ENCODE measurements at places on chromosomes 4 and X.

DNA sequence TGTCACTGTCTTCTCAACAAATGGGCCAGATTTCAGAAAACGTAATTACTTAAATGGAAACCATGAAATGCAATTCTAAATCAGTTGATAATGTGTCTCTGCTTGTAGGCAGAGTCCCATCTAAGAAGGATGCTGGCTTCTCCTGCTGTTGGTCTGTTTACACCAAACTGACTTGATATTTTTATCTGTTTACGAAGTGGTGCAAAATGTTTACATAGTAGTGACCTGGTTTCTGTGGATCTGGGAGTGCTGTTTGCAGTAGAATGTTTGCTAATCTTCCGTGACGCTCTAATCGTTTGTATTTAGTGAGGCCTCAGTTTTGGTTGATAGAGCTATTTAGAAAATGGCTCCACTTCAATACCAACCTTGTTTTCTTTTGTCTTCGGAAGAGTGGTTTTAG is 213.5 kb downstream of the VEGFC start:
- no peak for DNase-seq

GRCh38 chr4:6307230-6307629 is 37.6 kb downstream of the WFS1 start:
- DNase-seq: no peak

GRCh38 chr4:113908829-113909228 is 70.6 kb downstream of the ARSJ start:
- no peak for DNase-seq

- DNase-seq: no peak
Measured at GRCh38 chr4:600850-601515, 24.4 kb upstream of the PDE6B start.

DNA sequence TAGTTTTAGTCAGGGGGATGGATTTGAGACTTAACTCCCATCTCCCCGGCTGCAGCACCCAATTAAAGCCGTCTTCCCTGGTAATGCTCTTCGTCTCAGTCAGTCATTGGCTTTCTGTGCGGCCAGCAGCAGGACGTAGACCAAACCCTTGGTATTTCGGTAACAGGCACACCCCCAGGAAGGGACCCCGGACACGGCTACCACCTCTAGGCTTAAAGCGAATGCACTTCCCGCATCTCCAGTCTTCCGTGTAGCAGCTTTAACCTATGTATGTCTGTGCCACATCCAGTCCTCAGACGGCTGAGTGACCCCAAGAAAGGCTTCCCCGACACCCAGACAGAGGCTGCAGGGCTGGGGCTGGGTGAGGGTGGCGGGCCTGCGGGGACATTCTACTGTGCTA is 1.5 kb upstream of the CTAG2 start:
- no peak for DNase-seq

- DNase-seq: peak; percentile 36
Measured at GRCh38 chrX:17689971-17690409, 47.3 kb upstream of the SCML1 start.

GRCh38 chrX:139933904-139934303 is 1.1 kb upstream of the ATP11C start:
- peak; percentile 39 for DNase-seq

- DNase-seq: no peak
Measured at GRCh38 chr4:18931643-18932377, 910.3 kb upstream of the LCORL start.

DNA sequence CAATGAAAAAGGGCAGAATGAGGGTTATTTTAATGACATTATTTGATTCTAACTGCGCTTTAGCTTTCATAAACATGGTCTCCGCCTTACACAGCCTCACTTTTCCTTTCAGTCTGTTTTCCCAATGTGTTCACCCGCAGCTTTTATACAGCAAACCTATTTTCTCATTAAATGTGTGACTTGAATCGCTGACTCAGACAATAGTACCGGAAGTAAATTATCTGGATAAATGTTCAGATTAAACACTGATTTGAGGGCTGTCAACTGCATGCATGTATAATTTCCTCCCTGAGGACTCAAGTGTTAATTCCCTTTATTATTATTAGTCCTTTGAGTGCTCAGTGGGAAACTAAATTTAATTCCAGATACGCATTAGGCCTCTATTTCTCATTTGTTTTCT is 117.3 kb downstream of the FAM133A start:
- DNase-seq: no peak

DNA sequence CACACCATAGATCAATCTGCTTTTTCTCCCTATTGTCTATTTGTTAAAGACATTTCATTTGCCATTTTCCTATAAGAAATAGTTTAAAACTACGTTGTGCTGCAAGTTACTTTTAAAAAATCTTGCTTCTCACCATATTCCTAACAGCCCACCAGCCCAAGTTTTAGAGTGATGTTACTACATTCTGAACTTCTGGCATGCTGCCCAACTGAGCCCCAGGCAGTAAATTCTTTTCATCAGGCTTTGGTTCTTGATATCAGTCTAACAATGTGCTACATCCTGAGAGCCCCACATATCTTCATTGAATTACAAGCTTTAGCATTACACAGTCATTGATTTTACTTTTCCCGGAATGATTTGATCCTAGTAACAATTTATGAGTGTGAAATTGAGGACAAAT is 283.8 kb upstream of the IL1RAPL1 start:
- no peak for DNase-seq

GRCh38 chr4:73892966-73893365 is 23.8 kb downstream of the CXCL1 start:
- no peak for DNase-seq

- DNase-seq: no peak
Measured at GRCh38 chr4:126526335-126526734, 1106.4 kb upstream of the INTU start.

- DNase-seq: no peak
Measured at GRCh38 chr4:85784947-85785346, 310.0 kb downstream of the ARHGAP24 start.

DNA sequence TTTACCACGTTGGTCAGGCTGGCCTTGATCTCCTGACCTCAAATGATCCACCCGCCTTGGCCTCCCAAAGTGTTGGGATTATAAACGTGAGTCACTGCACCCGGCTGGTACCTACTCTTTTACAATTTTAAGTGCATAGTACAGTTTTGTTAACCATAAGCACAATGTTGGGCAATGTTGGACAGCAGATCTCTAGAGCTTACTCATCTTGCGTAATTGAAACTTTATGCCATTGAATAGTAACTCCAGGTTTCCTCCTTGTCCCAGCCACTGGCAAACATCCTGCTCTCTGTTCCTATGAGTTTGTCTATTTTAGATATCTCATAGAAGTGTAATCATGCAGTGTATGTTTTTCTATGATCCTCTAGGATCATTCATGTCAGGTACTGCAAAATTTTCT is 9.3 kb upstream of the CPE start:
- peak; percentile 28 for DNase-seq

GRCh38 chr4:37890801-37891259 is at the start of gene TBC1D1:
Gene TBC1D1, plus strand, starts transcription at chr4:37891084. Its CDS starts 11,012 bp downstream, at chr4:37902096.
- DNase-seq: peak; percentile 14

DNA sequence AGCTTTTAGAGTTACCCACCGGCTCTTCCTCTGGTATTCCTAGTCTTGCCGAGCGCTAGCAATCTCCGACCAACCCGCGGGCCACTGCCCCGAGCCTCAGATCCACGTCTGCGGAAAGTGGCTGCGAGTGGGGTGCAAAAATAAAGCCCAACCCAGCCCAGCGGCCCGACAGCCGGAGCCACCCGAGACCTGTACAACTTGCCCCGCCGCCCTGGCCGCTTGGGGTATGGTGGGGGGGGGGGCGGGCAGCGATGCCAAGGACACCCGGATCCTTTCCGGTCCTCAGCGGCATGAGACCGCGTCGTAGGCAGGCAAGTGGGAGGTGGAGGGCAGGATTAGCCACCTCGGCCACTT is 1.6 kb downstream of the SLITRK4 start:
- DNase-seq: no peak

- DNase-seq: peak; percentile 56
Measured at GRCh38 chr4:152220201-152220666, 315.7 kb downstream of the FBXW7 start.

DNA sequence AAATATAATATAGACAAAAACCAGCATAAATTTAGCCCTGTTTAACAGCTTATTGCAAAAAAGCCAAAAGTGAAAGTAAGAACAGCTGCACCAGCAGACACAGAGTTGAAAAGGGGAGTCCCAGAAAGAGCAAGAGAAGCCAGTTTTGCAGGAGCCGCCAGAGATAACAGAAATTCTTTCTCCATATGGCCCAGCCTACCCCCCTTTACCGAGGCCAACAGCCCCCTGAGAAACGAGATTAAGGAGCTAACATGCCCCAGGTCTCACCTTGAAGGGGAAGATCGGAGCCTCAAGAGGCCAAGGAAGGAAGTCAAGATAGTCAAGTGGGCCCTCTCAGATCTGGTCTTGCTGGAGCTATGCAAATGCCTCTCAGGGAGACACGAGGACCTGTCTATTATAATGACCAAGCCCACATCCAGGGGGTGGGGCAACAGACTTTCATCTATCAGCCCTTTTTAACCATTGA is 4.8 kb downstream of the ACOX3 start:
- DNase-seq: no peak

DNA sequence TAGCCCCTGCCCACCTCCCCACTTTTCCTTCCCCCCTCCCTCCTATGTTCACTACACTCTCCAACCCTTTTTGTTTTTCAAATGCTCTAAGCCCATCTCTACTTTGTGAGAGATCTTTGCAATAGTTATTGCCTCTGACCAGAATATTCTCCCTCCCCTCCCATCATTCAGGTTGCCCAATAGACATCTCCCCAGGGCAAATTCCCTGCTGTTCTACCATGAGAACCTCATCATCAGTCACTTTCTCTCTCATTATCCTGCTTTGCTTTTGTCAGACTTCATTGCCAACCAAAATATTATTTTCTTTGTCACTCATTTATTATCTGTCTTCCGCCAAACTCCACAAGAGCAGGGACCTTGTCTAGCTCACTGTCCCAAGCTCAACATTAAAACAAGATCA is 268.2 kb upstream of the PPARGC1A start:
- DNase-seq: no peak

GRCh38 chr4:13977746-13978145 is 350.2 kb upstream of the BOD1L1 start:
- no peak for DNase-seq

DNA sequence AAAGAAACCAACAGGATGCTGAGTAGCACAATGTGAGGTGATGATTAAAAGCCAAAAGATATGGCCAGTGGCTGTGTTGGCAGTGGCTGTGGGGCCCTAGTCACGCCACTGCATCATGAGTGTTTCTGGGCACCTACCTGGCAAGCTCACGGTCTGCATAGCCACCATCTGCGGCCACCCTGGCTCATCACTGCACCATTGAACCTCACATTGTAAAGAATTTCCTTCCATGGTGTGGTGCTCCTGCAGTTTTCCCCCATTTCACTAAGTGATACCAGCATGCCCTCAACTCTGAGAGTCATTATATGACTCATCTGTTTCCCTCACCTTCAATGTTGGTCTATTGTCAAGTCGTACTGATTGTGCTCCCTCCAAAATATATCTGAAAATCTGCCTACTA is 45.5 kb upstream of the CLNK start:
- DNase-seq: no peak

DNA sequence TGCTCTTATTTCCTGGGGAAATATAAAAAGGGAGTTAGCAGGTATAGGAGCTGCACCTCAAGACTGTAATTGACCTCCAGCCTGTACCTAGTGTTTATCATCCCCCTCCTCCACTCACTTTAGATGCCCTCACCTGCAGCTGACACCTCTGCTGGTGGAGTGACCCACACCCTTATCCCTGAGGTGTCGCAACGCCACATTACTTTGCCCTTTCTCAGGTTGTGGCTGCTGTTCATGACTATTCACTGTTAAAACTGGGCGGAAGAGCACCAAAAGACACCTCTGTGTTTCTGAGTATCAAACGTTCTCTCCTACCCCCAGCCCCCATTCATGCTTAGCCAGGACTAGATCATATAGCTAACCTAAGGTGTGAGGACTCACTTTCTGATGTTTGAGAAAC is 101.5 kb upstream of the ADAMTS3 start:
- no peak for DNase-seq

DNA sequence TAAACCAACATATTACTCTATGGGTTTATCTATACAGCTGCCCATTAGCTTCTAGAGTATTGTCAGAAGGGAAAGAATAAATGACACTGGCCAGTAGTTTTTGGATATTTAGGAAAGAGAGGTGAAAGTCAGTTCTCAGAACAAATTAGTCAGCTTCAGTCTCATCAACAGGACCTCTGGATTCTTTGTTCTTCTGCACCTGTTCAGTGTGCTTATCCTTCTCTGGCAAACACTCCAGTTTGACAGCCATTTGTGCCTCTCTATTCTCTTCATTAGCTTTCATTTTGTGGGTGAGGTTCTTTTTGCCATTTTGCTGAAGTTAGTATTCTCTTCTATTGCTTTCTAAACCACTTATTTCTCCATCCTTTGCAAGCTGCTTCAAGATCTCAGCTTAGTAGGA is 107.0 kb downstream of the PCDH18 start:
- DNase-seq: no peak

DNA sequence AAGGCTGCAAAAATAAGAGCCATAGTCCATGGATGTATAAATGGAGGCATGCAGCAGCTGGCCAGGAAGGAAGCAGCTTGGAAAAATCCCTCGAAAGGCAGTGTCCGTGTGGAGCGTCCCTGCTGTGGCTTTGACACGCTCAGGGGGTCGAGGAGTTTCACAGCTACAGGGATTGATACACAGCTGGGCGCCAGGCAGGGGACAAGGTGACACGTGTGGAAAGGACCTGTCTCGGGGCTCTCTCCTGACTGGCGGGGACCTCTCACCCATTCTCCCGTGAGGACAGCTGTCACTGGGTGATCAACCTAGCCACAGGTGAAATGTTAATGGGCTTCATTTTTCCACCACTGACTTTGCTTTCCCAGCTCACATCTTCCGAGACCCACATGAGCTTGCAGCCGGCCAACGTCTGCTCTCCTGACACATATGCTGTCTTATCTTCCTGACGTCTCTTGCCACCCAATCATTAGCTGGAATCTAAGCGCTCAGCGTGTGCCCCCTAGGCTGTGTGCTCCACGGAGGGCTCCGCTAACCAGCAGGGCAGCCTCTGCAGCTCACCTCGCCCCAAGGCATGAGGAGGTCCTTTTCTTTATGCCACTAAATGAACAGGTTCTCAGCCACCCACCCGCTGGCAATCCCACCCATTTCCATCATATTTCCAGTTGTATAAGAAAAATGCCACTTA is 89.4 kb upstream of the AFAP1 start:
- DNase-seq: no peak

GRCh38 chr4:168945291-168945690 is 64.8 kb downstream of the CBR4 start:
- DNase-seq: no peak

GRCh38 chr4:144787365-144788258 is 141.7 kb downstream of the HHIP start:
- DNase-seq: peak; percentile 23

- DNase-seq: no peak
Measured at GRCh38 chr4:79763486-79764075, 309.4 kb downstream of the ANTXR2 start.

GRCh38 chr4:71827826-71828225 is 43.9 kb upstream of the GC start:
- no peak for DNase-seq

- no peak for DNase-seq
Measured at GRCh38 chr4:158411269-158411668, 110.4 kb upstream of the RXFP1 start.

- no peak for DNase-seq
Measured at GRCh38 chrX:84168095-84168494, 19.9 kb downstream of the RPS6KA6 start.

GRCh38 chrX:13258725-13259124 is 61.1 kb downstream of the ATXN3L start:
- DNase-seq: no peak

- no peak for DNase-seq
Measured at GRCh38 chr4:31662951-31663350, 942.8 kb downstream of the PCDH7 start.

GRCh38 chr4:111788099-111788498 is 357.2 kb upstream of the FAM241A start:
- DNase-seq: no peak

GRCh38 chr4:1511441-1512041 is 105.3 kb upstream of the NKX1-1 start:
- DNase-seq: peak; percentile 80

Measured in SW480 (cell line).